Posterior cingulate gyrus (tissue), 11 donors: ENCODE measurements at places on chromosomes 2 and 18.

DNA sequence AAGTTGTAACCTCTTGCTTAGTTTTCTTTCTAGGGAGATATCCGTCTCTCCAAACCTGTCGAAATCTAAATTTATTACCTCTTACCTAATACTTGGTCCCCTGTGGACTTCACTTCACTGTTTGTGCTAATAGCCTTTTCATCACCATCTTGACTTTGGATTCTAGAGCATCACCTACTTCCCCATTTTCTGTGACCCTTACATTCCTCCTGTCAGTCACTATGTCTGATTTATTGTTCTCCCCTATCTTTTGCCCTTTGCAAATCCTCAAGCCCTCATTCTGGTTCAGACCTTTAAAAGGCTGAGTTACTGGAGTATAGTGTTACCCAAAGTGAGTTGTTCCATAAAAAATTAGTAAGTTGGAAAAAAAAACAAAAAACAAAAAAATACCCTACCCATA, 7.5 kb downstream of the MYO1B start:
- no peak for DNase-seq

GRCh38 chr2:126719833-126720351, 63.9 kb downstream of the GYPC start:
- DNase-seq = no peak

DNA sequence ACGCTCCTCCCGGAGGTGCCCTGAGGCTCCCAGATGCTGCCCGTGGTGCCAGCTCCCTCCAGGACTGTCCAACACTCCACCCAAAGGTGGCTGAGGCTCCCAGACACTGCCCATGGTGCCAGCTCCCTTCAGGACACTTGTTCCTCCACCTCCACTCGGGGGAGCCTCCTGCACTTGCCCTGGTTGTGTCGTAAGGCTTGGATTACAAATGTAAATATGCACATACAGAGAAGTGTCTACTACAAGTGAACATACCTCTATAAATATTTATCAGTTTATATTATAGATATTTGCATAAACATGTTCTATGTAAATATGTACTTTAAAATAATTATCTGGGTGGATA, 143.3 kb downstream of the PXDN start:
- DNase-seq = peak; percentile 64

GRCh38 chr18:76444446-76445105, 50.5 kb downstream of the ZNF516 start:
- DNase-seq = no peak

GRCh38 chr2:77443076-77443475, 79.1 kb downstream of the LRRTM4 start:
- no peak for DNase-seq

GRCh38 chr18:37409878-37410277, 155.7 kb downstream of the CELF4 start:
- DNase-seq = no peak

- no peak for DNase-seq
These were observed 14.2 kb downstream of the SPR start for GRCh38 chr2:72901426-72901825.

DNA sequence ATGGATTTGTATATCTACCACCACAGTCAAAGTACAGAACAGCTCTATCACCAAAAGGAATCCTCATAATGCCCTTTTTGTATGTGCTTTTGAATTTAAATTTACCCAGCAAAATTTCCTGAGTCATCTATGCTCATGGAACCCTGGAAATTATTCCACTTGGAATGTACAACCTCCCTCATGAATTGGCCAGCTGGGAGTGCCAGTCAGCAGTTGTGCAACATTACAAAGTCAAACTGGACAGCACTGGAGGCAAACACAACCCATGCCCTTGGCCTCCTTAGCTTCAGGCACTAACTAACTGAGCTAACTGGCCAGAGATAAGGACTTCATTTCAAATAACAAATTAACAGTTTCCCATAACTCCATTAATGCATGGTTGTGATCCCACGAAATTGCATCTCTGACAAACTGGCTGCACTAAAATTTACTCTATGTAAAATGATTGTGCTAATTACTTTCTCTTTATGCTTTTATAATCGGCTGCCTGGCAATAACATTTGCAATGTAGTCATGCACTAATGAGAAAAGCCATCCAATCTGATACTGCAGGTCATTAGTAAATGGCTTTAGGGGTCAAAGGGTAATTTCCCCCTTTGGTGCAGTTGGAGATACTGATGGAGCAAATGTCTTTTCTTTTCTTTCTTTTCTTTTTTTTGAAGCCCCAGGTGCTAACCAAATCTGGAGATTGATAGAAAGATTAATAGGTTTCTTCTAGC, 270.5 kb downstream of the ACTR3 start:
- DNase-seq = no peak

- no peak for DNase-seq
These were observed 5.2 kb upstream of the HOXD4 start for GRCh38 chr2:176146101-176146500.

DNA sequence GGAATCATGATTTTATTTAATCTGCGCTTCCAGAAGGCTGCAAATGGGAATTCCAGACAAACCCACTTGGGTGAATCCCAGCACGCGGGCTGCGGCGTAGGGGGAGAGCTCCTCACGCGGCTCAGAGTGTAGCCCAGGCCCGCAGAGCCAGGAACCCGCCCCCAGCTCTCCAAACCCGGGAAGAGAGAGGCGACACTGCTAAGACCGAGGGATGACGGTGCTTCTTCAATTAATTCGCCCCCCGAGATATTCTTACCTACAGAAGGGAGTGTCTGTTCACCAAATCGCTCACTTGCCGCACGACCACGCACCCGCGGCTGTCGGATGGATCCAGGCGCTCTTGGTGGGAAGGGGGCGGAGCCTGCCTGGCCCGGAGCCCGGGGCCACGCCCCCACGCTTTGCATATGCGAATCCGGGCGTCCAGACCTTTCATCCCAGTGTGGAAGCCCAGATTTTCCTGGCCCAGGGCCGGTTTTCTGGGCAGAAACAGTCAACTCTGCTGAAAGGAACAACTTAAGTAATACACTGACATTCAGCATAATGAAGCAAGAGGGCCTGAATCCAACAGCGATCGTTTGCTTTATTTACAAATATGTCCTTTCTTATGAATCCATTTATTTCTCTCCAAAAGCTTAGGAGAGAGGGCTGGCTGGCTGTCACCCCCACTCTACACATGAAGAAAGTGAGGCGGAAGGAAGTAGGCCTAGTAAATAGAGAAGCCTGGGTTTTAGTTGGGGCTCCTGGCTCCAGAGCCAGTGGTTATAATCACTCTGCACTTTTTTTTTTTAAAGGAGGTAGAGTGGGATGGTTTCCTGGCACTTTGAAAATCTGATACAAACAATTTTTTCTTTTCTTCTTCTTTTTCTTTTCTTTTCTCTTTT, at the start of gene SLC19A3:
TSS of gene SLC19A3 (minus strand) at position 342 of the 881 bp plus-strand sequence. CDS start 15,710 bp downstream, outside the sequence.
- peak; percentile 78 for DNase-seq

- DNase-seq = no peak
These were observed 215.0 kb downstream of the MYCN start for GRCh38 chr2:16155366-16155765.

- no peak for DNase-seq
These were observed 162.2 kb downstream of the BABAM2 start for GRCh38 chr2:28052691-28053090.

GRCh38 chr2:24725956-24726355, 67.2 kb downstream of the PTRHD1 start:
- DNase-seq = no peak

- DNase-seq = no peak
These were observed 528 bp downstream of the ATG9A start for GRCh38 chr2:219228911-219229304.

DNA sequence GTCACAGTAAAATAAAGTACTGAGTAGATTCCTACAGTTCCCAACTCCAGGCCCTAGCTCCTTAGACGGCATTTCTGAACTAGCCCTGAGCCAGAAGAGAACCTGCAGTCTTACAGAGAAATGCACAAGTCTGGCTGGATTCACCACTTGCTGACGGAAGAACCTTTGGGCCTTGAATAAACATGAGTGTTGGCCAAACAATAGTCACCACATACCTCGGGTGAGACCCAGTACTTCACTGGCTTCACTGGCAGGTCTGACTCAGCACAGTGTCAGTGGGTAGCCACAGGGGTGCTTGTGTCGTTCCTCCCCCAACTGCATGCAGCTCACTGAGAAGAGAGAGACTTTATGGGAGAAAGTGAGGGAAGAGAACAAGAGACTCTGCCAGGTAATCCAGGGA, 88.9 kb downstream of the TMEM185B start:
- no peak for DNase-seq

GRCh38 chr2:4291430-4291829, 588.1 kb downstream of the DCDC2C start:
- no peak for DNase-seq

DNA sequence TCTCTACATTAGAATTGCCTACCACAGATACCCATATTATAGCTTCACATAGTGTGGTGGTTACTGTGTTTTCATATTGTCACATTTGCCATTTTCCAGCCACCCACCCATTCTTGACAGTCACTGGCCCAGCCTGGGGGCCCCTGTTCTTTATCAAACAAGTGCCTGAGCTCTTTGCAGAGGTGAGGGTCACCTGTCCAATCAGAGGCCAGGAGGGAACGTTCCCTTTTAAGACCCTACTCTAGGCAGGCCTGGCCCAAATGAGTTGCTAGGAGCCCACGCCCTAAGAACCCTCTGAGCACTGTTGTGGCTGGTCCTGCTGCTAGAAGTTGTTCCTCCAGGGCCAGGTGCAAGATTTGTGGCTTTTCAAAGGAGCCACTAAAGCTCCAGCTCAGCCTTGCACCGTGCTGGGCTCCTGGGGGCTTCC, 5.2 kb downstream of the IL37 start:
- no peak for DNase-seq

DNA sequence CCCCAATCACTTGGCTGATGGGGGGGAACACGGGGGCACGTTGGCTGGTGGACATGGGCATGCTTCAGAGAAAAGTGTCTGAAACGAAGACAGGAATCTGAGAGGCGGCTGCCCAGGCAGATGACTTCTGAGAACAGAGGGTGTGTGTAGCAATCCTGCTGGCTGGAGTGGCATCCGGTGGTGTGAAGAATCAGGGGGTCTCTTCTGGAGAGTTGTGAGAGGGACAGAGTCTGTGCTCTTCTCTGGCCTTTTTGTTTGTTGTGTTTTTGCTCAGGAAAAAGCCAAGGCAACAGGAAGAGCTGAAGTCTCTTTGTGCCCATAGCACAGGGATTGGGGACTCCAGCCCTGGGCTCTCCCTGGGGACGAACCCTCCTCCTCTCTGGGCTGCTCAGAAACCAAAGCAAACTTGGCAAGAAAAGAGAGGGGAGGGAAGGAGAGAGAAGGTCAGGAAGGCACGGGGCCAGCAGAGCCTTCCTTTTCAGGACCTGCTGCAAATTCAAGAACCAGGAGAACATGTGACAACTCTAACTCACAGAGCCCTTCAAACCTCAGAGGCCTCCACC, 97.0 kb upstream of the SMAD2 start:
- no peak for DNase-seq

DNA sequence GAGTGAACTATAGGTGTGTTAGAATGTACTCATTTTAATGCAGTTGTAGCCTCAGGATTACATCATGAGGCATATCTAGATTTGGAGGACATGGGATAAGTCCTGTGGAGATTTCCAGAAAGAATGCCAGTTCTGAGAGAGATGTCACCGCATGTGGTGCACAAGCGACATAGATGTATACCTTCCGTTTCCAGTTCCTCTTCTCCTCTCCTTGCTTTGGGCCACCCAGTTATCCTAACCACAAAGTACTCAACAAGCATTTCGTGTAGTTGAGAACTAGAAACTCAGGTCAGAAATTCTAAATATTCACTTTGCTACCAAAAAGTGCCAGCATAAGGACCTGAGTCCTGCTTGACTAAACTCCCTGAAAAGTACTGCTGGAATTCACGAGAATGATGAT, 66.5 kb downstream of the KCTD18 start:
- DNase-seq = no peak

DNA sequence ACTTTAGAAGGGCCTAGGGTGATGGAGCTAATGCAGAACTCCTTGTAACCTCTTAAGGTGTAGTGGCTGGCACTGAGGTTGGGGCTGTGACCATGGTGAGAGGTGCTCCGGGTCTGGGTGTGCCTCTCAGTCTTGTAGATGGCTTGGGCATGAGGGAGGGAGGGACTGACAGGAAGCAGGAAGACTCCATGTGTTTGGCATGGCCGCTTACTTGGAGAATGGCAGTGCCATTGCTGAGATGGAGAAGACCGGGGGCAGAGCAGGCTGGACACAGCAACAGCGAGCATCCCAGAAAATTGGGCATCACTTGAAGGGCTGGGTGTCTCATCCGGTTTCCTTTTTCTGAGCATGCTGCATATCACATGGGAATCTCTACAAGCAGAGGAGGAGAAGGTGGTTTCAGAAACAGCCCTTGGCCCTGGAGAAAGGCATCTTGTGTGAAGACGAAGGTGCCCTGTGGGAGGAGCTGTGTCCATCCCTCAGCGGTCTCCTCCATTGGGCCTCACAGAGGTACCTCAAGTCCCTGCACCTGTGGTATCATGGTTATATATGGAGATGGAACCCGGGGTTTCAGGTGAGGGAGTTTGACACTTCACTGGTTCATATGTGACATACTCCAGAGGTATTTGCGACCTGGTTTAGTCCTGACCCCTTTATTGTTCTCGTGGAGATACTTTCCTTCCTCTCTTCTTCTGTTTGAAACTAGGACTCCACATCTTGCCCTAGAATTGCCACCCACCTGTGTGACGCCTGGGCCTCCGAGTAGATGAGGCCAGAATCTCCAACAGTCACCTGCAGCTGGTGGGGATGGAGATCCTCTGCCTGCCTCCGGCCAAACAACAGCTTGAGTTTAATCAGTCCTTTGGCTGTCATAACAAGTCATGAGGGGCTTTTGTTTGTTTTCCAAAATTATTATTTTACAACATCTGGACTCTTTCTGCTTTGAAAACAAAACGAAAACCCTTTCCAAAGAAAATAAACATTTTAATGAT, 45.6 kb downstream of the INPP4A start:
- no peak for DNase-seq
